NCI-H2081 treated with DMSO at 0.1 percent for 48 hours (cell line): ENCODE measurements at places on chromosomes 12 and 14.

DNA sequence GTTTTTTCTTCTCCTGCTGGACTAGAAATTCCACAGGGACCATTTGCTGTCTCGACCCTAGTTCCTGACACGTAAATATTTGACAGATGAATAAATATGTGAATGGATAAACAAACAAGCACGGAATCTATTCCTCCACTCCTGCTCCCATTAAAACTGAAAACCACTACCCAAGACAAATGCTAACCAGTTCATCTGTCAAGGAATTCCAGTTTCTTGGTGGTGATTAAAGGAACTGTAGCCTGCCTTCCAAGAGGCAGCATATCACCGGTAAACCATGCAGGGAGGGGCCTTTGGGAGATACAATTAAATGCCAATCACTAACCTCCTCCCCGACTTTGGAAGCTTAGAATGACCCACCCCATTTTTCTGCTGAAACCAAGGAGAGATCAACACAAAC lies 95.4 kb downstream of the TTC7B start:
- no peak for DNase-seq

DNA sequence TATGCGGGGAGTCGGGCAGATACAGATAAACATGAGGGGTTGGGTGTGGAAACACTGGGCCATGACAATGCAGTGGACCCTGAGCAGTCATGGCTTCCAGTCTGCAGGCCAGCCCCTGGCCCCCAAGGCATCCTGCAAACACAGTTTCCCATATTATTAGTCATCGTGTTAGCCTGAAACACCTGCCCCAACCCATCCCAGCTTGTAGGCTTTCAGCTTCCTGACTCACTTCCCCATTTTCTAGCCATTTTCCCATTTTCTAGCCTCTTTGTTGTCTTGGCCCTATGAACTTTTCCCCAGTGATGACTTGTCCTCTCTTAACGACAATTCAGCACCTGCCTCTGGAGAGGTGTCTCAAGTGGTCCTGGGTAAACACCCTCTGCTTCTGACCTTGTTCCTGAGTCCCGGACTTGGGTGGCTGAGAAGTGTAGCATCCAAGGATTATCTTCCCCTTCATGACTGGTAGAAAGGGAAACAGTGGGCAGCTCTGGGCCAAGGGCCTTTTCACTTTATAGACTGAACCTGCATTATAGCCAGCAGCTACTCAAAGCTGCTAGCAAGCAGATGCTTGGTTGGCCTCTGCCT lies 4.3 kb upstream of the PGF start:
- no peak for DNase-seq

- no peak for DNase-seq
Measured at GRCh38 chr14:83798421-83798820, 1731.5 kb upstream of the FLRT2 start.

- DNase-seq, result no peak
Measured at GRCh38 chr12:19644571-19644970, 205.3 kb downstream of the AEBP2 start.

DNA sequence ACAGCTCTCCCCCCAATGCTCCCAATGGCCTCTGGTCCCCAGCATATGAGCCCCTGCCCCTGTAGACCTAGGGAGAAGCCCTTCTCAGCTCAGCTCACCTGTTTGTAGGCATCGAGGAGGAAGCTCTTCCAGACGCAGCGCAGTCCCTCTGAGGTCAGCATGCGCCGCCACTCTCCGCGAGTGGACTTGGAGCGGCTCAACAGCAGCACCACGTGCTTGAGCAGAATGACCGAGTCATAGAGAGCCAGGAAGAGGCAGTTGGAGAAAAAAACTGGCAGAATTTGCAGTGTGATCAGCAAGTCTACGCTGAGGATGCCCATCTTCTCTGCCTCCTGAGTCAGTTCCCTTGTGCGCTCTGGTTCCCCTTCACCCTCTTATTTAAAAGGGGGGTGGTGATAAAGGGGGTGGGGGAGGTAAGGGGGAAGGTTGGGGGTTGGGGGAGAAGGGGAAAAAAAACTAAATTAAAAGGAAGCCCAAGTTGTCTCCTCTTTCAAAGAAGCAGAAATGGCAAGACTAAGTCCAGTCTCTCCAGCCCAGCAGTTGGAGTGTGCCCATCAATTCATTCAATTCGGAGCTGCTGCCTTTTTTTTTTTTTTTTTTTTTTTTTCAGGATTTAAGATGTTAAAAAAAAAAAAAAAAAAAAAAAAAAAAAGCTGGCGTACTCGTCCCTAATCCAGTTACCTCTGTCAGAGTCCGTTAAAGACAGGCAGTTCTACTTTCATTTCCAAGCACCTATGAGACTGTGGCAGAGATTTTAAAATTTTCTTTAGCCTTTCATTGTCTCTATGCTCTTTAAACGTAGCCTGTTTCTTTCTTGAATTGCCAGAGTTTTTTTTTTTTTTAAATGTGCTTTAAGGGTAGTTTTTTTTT lies at the start of gene DIO2:
Gene DIO2 (minus strand): TSS at position 352 of the 870 bp plus-strand sequence. CDS start 32 bp downstream, at position 320.
- no peak for DNase-seq

GRCh38 chr14:77485901-77486678 lies 12.5 kb downstream of the ISM2 start:
- no peak for DNase-seq

- DNase-seq, result no peak
Measured at GRCh38 chr12:81209012-81209411, 131.1 kb downstream of the ACSS3 start.

DNA sequence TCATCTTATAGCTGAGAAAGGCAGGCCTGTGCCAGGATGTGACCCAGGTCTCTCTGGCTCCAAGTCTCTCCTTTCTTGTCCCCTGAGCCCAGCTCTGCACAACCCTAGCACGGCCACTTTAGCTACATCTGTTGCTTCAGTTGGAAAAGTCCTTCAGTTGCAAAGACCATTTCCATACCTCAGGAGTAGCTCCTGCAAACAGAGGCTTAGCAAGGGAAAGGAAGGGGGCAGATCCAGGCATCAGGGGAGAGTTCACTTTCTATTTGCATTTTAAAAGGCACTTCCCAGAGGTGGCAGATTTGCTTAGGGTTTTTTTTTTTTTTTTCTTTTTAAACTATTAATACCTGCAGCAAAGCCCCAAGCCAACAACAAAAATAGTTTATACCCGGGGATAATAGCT lies 3.0 kb upstream of the PITPNM2 start:
- DNase-seq, result no peak

DNA sequence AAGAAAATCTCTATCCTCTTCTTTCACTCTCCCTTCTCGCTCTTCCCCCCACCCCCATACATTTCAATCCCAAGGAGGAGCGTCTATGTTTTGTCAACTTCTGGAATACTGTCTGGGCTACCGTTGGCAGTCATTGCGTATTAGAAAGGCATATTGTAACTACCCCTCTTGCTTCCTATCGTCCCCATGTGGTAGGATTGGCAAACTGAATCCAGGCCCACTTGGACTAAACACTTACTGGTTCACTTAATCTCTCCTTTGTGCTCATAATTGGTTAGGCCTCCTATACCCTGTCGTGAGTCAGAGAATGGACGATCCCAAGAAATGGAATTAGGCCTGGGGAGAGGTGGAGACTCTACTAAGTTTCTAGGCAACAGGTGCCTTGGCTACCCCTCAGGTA lies 68.8 kb upstream of the SLC8A3 start:
- DNase-seq, result no peak
